ENCODE measurements at places on chromosomes 7 and 10.

GRCh38 chr10:114042895-114043531, 653 bp upstream of the ADRB1 start:
- DNase-seq, result no peak

- no peak for DNase-seq
Observed at GRCh38 chr10:34008656-34009055, 674.2 kb upstream of the NRP1 start.

- DNase-seq, result no peak
Observed at GRCh38 chr7:112186300-112186699, 19.9 kb downstream of the DOCK4 start.

DNA sequence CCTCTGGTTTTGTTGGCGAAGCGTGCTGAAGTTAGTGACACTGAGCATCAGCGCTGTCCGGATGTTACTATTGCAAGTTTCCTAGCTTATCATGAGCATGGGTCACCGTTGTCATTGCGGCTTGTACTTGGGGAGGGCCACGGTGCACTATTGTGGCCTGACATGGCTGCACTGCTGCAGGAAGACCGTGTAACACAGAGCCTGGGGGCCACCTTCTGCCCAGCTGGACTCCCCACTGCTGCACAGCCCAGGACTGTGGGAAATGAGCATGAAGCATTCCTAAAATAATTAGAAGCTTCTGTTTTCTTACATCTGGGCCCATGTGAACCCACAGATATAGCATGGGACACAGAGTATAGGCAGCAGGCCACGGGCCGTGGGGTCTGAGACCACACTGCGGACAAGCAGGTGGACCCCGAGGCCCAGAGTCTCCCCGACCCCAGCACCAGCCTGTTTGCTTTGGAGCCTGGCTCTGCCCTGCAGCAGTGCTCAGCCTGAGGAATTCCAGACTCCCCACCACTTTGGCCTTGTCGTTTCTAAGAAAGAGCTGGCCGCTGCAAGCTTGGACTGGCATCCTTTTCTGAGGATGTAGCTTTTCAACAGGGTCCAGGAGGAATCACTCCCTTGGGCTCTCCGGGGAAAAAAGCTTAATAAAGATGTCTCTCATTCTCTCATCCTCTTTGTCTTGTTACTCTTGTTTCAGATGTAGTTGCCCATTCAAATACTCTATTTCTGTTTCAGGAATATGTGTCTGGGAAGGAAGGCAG, 179.2 kb downstream of the CCDC3 start:
- no peak for DNase-seq

DNA sequence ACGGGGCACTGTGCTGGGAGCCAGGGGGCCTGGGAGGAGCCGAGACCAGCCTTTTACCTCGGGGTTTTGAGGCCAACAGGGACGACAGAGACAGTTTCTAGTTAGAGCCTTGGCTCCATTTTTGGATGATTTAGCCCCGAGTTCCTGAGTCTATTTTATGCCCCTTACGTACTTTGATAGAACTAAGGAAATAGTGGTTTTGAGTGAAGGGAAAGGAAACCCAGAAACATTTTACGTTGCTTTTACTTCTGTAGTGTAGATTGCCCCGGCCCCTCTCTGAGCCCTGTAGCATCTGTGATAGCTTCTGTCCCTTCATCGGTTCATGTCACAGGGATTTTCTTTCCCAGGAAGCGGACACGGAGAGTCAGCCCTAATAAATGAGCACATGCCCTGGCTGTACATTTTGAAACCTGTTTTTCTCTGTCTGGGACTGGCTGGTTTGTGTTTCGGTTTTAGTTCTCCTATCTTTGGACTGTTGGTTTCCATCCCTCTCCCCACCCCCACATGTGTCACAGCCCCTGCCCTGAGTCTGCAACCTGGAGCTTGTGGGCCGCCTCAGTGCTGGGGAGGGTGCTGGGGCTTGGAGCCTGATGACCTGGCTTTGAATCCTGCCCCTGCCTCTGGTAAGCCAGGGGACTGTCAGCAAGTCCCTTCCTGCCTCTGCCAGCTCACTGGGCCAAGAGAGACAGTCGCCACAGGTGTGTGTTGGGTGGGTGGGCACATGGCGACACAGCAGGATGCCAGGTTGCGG, 6.9 kb upstream of the ORAI2 start:
- peak; percentile 60 for DNase-seq

DNA sequence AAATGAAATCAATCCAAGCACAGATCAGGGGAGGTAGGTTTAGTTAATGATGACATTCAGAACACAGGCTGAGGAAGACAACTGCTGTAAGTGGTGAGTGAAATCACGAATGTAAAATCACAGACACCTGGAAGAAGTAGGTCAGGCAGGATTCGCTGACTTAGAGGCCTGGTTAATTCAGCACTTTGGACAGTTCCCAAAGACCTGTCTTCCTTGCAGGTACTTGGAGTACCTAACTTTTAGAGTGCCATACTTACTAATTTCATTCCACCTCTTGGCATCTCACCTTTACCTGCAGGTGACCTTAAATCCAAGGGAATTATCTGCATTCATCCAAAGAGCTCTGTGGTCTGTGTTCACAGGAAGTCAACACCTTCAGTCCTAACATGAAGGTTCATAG, 822.3 kb downstream of the PHTF2 start:
- DNase-seq, result no peak

GRCh38 chr10:1274701-1275544, 218.7 kb downstream of the WDR37 start:
- DNase-seq, result no peak
